ENCODE measurements at places on chromosomes 3 and 15. TPM values are rescaled to one million over a fixed set of nuclear protein-coding genes. Genes with fewer than 3 reads are reported as not detected.

STARD9 gene
- 35.8 TPM for total RNA-seq

IGF1R gene
- 39.5 TPM for total RNA-seq

APOD gene
- 101 TPM for total RNA-seq

CXCR6 gene
- 0.80 TPM for total RNA-seq

MUSTN1 gene
- total RNA-seq, result 2.9 TPM

GOLGA6L22 gene
- total RNA-seq, result not detected

UBE2E2 gene
- total RNA-seq, result 84.9 TPM

PLA2G4F gene
- 0.12 TPM for total RNA-seq

NR1I2 gene
- total RNA-seq, result 0.22 TPM

IL5RA gene
- total RNA-seq, result not detected

RLBP1 gene
- total RNA-seq, result not detected

ALDH1L1 gene
- total RNA-seq, result 85.5 TPM
